Hematopoietic multipotent progenitor cell treated with erythropoietin and hydrocortisone succinate and interleukin-3 and kit ligand, for 4 days (in vitro differentiated cells): ENCODE measurements at places on chromosomes 12 and 14.

DNA sequence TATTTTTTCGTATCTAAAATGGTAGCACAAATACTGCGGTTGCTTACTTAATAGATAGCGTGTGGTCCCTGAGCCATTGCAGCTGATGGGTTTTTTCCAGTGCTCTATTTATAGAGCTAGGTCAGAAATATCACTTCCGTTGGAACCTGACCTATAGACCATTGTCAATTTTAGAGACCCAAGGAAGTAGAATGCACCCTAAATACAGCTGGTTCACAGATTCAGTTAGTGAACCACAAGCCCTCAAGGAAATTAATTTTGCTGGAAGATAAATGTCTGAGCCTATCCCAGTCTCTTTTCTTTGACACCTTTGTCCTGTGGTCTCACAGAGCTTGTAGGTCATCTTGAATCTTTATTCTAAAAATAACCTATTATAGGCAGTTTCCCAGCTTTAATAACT, 391.0 kb downstream of the ZFP36L1 start:
- no peak for DNase-seq

GRCh38 chr14:67851785-67852410, 32.3 kb downstream of the RAD51B start:
- DNase-seq = peak; percentile 48

- no peak for DNase-seq
These were observed 457.0 kb downstream of the ADAMTS20 start for GRCh38 chr12:43094886-43095575.

DNA sequence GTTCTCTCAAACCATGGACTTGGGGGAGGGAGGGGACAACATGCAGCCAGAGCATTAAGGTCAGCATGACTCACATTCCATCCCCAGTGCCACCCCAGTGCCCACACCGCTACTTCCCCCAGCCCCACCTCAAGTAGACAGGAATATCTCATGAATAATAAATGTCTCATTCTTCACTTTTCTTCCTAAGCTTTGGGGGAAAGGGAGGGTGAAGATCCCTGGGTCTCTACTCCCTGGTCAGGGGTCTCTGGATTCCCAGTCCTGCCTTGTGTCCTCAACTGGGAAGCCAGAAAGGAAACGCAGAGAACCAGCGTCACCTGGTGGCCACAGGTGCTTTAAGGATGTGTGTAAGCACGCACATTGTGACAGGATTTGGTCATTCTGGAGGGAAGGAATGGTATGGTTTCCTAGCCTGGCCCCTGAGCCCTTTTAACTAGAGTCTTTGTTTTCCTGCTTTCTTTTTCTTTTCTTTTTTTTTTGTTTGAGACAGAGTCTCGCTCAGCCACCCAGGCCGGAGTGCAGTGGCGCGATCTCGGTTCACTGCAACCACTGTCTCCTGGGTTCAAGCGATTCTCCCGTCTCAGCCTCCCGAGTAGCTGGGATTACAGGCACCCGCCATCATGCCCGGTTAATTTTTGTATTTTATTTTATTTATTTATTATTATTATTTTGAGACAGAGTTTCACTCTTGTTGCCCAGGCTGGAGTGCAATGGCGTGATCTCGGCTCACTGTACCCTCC, 3.4 kb downstream of the GPR84 start:
- DNase-seq = peak; percentile 81

DNA sequence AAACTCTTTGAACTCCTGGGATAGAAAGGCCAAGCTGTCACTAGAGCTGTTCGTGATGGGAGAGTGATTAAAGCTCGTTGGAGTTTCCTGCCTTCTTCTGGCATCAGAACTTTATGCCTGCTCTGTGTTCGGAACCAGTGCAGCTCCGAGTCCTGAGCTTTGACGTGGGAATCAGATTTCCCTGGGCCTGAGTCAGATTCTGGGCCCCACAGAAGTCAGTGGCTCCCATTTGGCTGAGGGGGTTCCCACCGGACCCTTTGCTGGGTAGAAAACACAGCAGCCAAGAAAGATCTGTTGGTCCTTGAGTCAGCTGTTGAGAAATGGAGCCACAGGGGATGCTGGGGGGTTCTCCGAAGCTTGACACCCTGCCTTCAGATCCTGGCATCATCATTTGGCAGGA, 238.0 kb downstream of the CHST11 start:
- DNase-seq = no peak

DNA sequence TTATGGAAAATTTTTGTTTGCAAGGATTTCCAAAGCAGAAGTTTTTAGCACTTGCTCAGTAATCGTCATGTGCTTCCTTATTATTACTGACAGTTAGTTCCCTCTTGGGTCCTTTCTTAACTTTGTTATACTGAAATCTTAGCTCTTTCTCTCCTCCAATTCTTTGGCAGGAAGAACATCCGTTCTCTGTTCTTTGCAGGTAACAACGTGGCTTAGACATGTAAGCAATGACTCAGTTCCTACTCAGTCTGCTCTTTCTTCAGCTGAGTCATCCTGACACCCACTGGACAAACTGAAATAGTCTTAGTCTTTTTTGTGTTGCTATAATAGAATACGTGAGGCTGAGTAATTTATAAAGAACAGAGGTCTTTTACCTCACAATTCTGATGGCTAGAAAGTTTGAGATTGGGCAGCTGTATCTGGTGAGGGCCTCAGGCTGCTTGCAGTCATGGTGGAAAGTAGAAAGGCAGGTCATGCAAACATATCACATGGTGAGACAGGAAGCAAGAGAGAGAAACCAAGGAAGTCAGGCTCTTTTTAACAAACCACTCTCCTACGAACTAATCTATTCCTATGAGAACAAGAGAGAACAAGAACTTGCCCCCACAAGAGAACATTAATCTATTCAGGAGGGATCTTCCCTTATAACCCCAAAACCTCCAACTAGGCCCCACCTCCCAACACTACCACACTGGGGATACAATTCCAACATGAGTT, 49.2 kb downstream of the TESPA1 start:
- peak; percentile 80 for DNase-seq

DNA sequence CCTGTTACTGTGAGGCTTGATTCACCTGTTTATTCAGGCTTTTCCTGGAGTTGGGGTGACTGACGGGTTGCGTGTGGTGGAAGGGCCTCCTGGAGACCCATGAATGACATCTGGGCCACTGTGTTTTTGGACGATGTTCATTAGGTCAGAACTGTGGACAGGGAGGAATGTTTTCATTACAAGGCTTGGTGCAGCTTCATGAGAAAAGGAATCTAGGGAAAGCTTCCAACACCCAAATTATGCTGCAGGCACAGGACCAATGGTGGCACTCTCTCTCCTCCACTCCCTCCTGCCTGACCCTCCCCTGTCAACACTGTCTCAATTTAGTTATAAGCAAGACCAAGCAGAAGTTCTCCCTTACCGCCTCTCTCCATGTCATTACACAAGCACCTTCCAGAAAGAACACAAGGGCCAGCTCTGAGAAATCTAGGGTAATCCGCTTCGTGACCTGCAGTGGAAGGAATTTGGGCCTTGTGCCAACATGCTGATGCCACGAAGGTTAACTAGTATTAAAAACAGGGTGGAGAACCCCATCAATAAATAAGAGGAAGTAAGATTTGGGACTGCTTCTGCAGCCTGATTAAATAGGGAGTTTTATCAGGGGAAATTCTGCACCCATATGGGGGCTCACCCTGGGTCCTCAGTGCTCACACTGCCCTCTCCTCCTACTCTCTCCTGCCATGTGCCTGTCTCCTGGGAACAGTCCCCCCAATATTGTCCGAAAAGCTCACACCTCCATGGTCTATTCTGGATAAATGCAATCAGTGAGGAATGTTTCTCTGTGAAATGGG, 200.3 kb downstream of the KTN1 start:
- peak; percentile 59 for DNase-seq

DNA sequence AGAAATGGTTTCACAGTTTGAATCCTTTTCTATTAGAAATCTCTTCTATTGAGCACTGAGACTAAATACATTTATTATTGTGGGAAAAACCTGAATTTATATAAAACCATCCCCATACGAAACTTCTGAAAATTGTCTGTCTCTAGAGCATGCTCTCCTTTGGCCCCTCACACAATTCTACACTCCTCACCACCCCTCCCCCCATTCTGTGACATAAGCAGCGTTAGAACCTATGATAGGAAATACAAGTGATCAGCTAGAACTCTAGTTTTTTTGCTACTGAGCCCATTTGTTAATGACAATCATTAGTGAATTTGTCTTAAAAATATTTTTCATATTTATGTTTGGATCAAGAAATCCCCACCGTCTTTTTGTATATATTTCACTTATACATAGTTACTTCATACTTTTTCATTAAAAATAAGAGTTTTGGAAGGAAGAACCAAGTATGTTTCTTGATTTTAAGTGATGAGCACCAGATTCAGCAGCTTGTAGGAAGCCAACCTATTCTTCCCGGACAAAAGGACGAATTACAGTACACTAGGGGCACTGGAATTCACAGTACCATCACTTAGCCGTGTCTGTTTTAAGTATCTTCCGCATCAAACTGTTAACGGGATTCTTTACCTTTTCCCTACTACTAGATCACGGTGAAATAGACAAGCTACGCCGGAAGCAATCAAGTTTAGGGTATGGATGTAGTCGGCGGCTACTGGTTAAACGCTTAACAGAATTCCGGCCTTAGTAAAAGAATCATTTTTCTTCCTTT, 724 bp downstream of the GTSF1 start:
- DNase-seq = no peak

GRCh38 chr12:77384941-77385340, 319.6 kb upstream of the E2F7 start:
- DNase-seq = no peak

DNA sequence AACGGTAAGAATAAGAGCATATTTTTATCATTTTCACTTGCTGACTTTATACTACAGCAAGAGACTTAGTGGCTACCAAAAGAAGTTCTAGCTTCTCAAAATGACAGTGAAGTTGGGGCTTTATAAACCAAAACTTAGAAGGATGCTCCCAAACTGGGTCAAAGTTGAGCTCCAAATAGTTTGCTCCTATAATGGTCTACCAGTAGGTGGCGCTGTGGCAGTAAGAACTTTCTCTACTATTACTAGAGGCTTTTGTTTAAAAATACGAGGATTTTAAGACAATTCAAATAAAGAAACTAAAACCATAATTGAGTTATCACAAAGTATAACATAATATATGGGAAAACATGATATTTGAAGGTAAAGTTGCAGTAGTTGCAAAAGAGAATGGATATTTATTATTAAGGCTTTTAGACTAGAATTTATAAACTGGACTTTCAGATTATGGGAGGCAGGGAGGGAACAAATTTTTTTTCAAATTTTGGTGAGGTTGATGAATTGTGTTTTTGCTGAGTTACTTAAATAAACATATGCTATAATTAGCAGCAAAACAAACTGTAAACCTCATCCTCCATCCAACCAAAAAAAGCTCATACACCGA, 75.0 kb downstream of the TGFB3 start:
- peak; percentile 84 for DNase-seq

DNA sequence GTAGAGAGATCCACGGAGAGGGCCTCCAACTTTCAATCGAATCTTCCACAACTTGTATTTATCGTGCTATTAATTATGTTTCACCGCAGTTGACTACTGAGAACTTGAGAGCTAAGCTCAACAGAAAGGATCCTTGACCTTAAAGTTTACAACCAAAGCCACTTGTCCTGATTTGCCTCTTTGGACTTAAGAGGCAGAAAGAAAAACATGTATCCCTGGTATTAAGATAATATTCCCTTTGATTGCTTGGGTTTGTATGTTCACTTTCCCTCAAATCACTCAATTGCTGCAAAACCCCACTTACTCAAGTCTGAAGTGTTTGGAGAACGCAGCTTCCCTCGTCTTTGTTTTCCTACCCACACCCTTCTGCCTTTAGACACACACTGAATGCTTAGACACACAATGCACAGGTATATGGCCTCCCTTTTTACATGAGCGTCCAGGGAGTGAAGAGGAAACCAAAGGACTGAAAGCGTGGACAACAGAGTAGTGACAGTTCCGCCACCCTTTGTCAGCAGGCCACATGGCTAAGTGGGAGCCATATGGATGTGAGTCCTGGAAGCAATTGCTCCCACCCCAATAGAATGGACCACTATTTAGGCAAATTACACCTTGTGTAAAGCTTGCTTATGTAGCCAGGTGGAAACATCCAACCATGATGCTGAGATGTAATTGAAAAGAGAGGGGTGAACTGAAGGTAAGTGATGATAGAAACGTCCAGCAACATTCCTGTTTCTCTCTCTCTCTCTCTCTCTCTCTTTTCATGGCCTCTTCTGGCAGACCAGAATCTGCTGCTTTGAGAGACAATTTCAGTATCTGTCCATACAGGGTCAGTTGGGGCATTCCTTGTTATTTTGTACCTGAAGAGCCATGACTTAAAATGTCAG, 1.4 kb upstream of the PKP2 start:
- no peak for DNase-seq

DNA sequence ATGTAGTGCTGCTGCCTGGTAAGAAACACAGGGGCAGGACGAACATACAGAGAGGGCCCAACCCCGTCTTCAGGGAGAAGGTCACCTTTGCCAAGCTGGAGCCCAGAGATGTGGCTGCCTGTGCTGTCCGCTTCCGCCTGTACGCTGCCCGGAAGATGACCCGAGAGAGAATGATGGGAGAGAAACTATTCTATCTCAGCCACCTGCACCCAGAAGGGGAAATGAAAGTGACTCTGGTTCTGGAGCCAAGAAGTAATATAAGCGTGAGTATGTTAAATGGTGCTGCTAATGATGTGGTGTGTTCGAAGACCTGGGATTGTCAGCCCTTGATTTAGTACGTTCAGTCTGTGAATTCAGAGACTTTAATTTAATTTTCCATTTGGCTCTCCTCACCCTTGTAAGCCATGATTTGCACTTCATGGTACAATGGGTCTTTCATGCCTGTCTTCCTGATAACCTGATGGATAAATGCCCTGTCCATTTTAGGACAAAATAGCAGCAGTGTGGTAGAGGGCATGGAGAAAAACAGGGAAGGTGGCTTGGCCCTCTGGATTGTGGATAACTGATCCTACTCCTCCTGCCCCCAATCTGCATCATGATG, 318.9 kb downstream of the SNAPC1 start:
- DNase-seq = no peak

- DNase-seq = no peak
These were observed 478.4 kb downstream of the RAD51B start for GRCh38 chr14:68297876-68298468.

DNA sequence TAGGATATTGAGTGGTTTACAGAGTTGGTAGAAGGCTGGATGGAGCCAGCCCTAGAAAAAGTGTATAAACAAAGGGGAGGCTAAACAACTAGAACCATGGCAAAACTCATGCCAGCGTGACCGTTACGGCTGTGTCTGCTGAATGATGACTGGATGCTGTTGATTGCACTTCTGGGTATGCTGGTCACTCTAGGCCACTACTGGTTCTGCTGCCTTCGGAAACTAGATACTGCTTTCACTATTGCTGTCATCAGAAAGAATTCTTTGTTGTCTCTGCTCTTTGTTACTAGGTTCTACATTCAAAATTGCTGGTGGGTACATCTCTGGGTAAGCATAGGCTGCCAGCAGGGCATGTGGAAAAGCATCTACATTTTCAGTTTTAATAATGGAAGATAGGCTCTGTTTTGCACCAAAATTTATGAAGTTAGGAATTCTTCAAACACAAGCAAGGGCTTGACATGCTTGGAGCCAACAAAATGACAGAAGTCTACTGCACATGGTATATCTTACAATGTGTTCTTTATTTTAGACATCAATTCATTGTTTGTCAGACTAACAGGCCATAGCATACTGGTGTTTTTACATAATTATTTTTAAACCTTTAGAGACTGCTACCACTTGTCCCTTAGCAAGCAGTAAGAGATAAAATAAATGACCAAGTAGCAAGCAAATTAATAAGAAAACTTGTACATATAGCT, 15.4 kb downstream of the MON2 start:
- DNase-seq = no peak
